ENCODE measurements at places on chromosomes 1 and 21.
A peak's percentile ranks its signal among the peaks of the same experiment; 100 is the strongest.

DNA sequence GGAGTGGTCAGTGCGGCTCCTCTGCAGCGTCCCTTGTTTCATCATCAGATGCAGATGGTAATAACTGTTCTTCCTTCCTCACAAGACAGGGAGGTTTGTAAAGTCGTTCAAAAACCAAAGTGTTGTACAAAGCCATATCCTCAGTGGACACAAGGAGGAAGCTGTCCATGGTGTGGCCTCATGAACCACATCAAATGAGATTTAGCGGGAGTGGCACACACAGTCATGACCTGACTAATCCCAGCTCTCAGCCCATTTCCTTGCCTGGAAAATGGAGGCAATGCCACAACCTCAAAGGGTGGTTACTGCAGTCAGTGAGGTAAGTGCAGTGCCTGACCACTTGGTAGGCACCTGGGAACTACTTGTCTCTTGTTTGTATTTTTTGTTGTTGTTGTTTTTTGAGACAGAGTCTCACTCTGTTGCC lies 13.4 kb downstream of the ENTREP3 start:
- DNase-seq: no peak

- no peak for DNase-seq
Measured at GRCh38 chr1:211699059-211699458, 23.6 kb upstream of the NEK2 start.

DNA sequence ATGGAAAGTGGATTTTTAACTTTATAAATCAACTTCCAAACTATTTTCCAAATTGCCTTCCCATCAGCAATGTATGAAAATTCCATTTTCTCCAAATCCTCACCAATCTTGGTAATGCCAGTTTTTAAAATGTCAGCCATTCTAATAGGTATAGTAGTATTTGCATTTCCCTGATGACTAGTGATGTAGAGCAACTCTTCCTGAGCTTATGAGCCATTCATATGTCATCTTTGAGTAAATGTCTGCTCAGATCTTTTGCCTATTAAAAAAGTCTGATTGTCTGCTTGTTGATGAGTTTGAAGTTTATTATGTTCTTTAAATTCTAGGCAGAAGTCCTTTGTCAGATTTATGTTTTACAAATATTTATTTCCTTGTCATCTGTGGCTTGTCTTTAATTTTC lies 54.7 kb downstream of the KDM1A start:
- DNase-seq: no peak

- DNase-seq: no peak
Measured at GRCh38 chr1:157177733-157178394, 39.7 kb upstream of the ETV3 start.

GRCh38 chr1:231070758-231071444 lies 30.8 kb upstream of the FAM89A start:
- DNase-seq: no peak

DNA sequence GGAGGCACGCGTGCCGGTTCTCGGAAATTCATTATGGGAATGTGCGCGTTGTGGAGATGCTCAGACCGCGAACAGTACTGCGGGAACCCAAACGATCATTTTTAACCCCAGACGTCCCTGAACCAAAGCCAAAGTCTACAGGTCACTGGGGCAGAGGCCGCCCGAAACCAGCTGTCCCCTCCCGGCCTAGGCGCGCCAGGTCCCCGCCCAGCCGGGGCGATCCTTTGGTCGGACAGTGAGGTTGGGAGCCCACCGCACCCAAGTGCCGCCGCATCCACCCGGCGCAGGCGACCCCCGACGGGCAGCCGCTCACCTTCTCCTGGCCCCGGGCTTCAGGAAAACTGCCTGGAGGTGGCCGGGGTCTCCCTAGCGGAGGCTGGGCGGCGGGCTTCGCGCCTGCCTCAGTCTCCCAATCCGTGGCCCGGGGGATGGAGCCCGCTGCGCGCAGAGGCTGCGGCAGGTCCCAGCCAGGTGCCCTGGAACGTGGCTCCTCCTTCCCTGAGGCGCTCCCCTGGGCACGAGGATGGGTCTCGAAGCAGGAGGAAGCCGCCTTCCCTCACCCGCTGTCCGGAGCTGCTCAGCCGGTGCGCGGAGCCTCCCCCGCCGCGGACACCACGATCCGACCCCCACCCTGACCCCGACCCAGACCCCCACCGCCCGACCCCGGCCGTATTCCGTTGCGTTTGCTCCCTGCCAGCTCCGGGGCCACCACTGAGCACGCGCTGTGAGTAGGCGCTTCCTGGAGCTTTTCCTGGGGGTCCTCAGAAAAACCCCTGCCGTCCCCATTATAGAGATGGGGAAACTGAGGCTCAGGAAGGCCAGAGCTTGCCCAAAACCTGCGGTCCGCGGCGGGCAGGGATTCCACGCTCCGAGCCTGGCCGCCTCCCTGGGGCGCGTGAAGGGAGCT lies 8.1 kb upstream of the SLX9 start:
- no peak for DNase-seq

DNA sequence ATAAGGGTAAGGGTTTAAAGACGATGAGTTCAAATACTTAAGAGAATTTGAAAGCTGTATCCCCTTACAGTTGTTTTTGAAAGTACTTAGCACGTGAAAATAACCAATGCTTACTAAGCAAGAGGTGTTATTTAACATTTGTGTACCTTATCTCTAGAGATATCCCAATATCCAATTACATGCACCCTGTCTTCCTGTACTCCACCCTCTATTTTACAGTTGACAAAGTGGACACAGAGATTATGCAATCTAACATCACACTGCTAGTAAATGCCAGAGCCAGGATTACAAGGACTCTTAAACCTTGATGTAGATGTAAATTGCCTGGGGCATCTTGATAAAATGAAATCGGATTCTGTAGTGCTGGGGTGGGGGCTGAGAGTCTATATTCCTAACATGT lies 72.0 kb downstream of the GDAP2 start:
- no peak for DNase-seq

DNA sequence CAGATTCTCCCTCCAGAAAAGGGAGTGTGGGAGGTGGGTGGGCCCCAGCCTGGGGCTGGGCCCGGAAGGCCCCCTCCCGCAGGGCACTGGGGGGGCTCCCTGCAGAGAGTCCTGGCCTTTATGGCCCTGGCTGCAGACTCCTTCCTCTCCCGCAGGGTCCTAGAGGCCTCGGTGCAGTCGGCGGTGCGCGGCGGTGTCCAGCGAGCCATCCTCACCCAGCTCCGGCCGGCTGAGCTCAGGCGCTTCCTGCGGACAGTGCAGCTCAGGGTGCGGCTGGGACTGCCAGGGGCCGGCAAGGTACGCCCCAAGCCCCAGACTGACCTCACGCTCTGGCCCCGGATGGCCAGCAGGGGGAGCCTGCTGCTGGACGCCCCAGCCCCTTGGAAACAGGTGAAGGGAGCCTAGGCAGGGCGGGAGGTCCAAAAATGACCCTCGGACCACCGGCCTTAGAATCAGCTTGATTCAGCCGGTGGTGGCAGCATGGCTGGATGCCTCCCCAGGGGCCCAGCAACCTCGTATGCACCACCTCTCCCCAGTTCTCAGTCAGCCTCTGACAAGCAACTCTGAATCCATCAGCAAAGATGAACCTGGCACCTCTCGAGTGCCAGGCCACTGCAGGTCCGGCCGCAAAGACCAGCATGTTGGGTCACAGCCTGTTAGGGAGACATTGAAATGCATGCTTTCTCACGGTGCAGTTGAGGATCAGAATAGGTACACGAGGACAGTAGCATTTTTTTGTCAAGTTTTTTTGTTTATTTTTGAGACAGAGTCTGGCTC lies 20.6 kb downstream of the MTHFR start:
- DNase-seq: peak; percentile 6

- no peak for DNase-seq
Measured at GRCh38 chr1:108082738-108083562, 117.2 kb downstream of the SLC25A24 start.

DNA sequence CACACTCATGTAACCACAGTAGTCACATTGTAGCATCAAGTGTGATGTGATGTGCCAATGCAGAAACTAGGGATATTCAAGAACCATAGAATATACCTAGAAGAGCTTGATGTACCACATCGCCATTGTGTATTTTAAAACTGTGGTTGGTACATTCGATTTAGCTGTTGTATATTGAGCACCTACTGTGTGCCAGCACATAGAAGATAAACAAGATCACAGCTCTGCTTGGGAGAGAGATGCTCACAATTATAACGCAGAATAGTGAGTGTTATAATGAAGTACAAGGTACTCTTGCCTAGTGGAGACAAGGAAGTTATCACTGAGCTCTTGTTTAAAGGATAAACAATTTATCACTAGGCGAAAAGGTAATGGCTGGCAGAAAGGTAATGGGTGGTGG lies 4.7 kb downstream of the BTF3L4 start:
- no peak for DNase-seq

GRCh38 chr1:162128693-162129356 lies 59.3 kb downstream of the NOS1AP start:
- no peak for DNase-seq

GRCh38 chr21:39022466-39022862 lies 160.8 kb downstream of the PSMG1 start:
- no peak for DNase-seq

- no peak for DNase-seq
Measured at GRCh38 chr1:64856553-64856952, 109.8 kb downstream of the JAK1 start.

DNA sequence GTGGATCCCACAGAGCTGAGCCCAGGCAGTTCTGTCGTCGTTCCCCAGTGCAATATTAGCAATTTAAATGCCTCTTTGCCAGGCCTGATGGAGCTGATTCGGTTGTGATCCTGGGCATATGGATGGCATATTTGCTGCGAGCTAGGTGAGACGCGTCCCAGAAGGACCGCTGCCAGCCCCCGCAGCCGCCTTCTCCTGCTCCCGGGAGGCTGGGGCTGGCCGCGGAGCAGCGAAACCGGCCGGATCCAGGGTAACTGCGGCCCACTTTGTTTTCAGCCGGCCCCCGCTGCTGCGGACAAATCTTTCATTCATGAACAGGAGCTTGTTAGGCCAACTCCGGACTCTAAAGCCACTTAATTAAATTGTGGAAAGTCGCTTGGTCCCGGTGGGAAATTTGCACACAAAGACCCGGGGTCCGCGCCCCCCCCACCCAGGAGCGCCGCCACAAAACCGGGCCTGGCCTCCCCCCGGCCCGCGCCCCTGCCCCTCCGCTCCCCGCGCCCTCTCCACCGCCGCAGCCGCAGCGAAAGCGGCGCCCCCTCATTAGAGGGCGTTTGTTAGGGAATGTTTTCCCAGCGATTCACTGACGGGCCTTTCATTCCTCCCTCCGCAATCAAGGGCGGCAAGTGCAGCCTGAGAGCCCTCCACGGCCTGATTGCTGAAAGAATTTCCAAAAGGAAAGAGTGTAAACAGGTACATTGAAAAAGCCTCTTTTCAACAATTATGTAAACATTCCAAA lies 383.3 kb downstream of the RRAGC start:
- DNase-seq: peak; percentile 34

DNA sequence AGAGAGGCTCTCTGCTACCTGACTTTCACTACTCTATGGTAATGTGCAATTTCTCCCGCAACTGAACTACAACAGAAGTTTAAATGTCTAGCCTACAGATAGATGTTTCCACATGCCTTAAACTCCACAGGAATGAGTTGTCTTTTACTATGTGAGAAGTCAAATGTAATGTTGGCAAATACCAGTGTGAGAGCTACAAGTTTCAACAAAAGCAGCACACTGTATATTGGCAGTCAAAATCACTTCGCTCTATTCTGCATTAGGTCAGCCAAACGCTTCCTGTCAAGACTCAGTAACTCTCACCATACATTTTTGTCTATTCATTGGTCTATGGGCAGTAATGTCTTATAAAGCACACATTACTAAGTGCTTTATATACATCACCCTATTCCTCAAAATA lies 41.9 kb downstream of the LUZP1 start:
- no peak for DNase-seq

GRCh38 chr1:222279591-222279990 lies 268.3 kb downstream of the HHIPL2 start:
- DNase-seq: no peak

- DNase-seq: no peak
Measured at GRCh38 chr1:197618061-197618460, 157.2 kb downstream of the DENND1B start.

GRCh38 chr1:25161981-25162380 lies 70.3 kb downstream of the SYF2 start:
- DNase-seq: no peak

- no peak for DNase-seq
Measured at GRCh38 chr1:203153989-203154821, 21.4 kb downstream of the MYBPH start.

Measured in caudate nucleus (tissue), 63 donors.